ENCODE measurements at places on chromosomes 5 and 9.

DNA sequence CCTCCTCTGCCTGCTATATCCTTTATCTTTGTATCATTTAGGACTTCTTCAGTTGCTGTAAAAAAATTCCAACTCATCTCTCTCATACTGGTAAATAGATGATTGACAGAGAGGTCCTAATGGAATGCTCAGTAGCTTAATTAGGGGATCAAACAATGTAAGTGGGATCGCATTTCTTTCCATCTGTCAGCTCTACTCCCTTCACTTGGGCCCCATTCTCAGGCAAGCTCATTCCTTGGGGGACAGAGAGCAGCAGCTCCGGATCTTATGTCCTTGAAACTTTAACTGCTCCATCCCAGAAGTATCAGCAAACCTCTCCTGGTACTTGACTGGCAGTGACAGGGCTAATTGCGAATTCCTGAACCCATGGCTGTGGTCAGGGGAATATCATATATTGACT, 146.7 kb downstream of the YTHDC2 start:
- DNase-seq: no peak

DNA sequence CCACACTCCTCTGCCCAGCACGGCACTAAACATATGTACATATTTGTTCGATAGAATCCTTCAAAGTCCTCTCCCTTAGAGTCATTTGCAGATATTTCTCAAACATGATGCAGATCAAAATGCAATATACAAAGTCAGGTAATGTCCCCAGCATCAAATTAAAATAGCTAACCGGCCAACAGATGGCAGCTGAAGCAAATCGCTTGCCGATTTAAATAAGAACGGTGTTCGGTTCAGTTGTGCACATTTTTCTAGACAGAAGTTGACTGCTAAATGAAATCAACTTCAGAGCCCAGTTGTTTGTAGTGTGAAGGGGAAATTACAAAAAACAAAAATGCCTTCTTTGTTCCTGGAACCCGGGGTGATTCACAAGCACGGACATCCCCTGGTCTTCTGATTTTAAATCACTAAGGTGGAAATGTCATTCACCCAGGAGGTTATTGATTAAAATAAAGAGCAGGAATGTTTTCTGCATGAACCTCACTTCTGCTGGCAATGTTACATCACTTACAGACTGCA, 219.2 kb downstream of the EBF1 start:
- DNase-seq: no peak

- DNase-seq: no peak
Measured at GRCh38 chr5:87210743-87211142, 56.9 kb upstream of the RASA1 start.

DNA sequence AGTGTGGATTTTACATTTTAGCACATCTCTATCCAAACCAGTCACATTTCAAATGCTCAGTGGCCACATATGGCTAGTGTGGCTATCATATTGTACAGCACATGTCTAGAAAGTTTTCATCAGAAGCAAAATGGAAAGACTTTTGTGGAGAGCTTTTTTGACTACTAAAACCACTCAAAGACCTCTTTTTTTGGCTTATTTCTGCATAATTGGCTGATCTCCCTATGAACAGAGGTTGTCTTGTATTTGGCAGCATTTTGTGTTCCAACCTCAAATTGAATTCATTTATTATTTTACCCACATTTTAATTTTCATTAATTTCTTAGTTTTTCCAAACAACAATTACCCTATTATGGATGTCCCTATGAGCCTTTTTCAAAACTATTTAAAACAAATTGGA, 395.7 kb downstream of the TLE1 start:
- DNase-seq: no peak

DNA sequence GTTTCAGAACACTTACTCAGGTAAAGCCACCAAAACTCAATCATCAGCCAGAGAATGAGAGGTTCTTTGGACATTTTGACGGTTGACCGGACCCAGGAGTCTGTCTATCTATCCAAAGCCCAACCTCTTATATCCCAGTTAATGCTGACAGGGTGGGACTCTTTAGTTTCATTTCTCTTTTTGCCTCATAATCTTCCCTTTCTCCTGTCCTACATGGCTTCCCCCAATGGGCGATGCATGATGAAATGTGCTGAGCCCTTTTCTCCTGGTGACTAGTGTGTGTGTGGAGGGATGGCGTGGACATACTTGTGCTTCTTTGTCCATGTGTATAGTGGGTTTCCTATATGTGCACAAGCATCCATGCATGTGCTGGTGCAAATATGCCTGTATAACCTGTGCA, at the start of gene TIMD4:
Gene TIMD4, minus strand, starts transcription at position 102 of the 400 bp plus-strand sequence. Its CDS starts 28 bp downstream, at position 74.
- DNase-seq: no peak

DNA sequence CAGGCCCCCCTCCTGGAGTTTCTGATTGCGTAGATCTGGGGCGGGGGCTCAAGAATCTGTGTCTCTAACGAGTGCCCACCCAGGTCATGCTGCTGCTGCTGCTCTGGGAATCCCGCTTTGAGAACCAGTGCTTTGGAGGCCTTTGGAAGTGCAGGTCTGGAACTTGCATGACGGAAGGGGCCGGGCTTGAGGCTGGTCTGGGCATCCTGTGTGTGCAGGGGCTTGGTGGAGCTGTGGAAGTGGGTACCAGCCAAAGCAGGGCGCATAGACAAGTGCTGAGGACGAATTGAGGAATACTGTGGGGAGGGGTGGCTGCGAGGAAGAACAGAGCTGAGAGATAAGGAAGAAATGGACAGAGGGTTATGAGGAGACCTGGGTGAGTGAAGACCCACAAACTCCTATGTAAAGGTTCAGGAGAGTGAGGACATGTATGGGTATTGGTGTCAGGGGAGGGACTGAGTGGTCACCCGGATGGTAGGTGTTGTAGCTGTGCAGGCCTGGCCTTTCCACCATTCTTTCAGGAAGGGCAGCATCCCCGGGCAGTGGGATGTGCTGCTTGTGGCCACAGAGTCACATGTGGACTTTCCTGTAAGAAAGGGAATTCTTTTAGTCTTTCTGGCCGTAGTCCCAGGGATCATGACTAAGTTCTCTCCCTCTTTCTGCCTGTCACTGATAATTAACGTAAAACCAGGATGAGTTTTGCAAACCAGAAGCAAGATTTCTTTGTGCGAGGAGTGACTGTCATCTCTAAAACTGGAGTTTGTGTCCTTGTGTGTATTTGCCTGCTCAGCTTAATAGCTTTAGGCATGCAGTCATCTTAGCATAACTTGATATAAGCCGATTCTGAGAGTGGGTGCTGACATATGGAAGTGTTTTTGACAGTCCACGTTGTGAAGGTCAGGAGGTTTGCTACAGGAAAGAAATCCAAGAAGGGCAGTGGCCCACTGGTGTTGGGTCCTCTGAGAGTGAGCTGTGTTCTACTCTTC, 43.3 kb upstream of the TJP2 start:
- no peak for DNase-seq

Data from RPMI8226 (cell line).